Small intestine (tissue), 16 donors: ENCODE measurements at places on chromosomes 2 and 18. TPM values are rescaled to one million over a fixed set of nuclear protein-coding genes. Genes with fewer than 3 reads are reported as not detected.
A peak's percentile ranks its signal among the peaks of the same experiment; 100 is the strongest.

DNA sequence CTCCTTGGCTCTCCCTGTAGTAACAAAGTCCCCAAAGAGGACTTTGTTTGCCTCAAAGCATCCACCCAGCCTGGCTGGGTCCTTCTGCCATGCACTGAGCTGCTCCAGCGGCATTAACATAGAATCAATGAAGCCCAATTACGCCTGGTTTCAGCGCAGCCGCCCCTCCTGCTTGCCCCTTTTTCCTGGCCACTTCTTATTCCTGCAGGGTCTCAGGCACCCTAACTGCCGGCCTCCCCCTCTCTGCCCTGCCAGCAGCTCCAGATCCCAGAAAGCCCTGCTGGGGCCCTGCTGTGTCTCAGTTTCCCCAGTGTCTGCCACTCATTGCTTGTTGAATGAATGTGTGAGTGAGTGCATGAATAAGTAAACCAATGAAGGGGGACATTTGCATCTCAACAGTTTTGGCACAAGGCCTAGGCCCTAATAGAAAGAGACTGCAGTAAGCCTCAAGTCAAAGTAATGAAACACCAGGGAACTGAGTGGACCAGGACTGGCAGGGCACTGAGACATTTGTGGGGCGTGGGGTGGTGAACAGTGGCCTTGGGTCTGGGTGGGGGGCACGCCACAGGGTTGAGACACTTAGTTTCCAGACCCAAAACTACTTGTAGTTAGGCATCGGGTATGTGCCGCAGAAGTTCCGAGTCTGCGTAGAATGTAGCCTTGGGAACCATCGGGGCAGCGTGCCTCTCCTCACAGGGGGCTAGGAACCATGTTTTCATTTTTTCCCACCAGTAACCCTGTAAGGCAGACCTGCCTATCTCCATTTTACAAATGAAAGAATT lies 60.6 kb downstream of the SMAD7 start:
- DNase-seq: no peak

DNA sequence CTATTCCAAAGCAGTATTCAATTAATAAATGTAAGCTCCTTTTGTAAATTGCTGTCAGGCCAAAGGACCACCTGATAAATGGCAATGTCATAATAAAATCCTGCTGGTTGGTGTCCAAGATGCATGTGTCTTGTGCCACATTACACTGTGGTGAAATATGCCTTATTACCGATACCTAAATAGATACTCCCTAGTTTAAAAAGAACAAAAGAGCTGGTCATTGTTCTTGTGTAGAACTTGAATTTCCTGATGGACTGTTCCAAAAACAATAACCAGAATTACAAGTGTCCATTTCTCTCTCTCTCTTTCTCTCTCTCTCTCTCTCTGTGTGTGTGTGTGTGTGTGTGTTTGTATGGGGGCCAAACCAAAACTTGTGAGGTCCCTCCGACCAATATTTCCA lies 13.8 kb upstream of the LPIN1 start:
- DNase-seq: no peak

GRCh38 chr2:206611736-206612135 lies 30.6 kb upstream of the FAM237A start:
- no peak for DNase-seq

- no peak for DNase-seq
Observed at GRCh38 chr2:238816291-238816690, 31.6 kb upstream of the TWIST2 start.

DNA sequence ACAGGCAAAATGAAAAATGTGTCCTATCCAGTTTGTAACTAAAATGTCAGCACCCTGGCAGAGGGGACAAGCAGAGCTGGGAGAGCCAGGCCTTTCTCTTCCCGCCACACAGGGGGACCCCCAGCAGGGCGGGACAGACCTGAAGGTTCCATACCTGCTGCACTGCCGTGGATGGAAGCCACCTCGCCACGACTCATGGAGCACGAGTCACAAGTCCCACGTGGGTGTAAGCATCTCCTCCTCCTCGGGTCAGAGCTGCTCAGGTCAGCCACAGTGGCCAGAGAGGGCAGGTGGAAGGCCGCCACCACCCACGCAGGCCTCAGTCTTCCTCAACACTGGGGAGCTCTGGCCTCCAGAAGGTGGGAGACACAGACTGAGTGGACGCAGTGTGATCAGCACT lies 21.0 kb downstream of the C1QL2 start:
- DNase-seq: no peak

DNA sequence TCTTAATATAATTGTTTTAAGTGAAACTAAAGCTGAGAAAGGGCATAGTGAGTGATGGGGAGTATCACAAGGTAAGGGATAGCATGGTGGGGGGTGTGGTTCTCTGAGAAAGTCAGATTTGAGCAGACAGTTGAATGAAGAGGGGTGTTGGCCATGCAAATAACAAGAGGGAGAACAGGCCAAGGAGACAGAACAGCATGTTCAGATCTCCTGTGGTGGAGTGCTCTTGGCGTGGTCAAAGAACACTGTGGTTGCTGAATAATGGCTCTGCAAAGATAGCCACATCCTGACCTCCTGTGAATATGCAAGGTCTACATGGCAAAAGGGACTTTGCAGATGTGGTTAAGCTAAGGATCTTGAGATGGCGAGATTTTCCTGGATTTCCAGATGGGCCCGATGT lies 389.2 kb downstream of the TMEM182 start:
- DNase-seq: no peak

DNA sequence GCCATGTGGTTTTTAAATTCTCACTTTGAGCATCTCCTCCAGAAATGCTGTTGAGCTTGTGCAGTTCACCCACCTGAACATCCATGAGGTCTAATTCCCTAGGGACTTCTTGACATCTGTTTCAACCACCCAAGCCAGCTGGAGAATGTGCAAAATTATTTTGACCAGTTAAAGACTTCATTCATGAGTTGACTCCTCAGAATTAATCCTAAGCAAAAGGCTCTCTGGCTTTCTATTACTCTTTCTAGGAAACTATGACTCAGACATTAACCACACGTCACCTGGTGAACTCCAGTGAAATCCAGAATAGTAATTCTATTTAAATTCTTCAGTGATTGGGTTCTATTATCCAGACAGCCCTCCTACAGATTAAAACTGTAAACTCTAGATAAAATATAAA lies 247.5 kb downstream of the NBAS start:
- DNase-seq: no peak

DNA sequence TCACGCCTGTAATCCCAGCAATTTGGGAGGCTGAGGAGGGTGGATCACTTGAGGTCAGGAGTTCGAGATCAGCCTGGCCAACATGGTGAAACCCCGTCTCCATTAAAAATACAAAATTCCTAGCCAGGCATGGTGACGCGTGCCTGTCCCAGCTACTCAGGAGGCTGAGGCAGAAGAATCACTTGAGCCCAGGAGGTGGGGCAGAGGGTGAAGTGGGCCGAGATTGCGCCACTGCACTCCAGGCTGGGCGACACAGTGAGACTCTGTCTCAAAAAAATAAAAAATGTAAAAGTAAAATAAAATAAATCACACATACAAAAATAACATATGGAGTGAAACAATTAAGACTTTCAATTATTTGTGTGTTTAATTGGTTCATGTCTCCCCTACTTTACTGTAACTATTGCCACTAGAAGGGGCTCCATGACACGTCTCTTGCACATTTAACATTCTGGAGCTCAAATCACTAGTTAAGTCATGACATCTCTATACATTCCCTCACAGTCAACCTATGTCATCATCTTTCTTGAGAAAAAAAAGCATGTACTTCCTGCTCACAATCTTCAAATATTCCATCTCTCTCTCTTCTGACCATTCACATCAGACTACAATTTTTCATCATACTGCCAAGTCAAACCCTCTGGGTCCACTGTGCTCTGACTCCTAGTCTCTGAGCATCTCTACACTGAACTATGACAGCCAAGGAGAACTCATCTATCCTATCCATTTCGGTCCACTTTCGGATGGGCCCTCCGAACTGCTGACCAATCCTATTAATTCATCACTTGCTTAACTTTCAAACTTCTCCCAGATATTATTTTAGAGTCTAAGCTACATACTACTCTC lies 6.7 kb downstream of the GFPT1 start:
- no peak for DNase-seq

DNA sequence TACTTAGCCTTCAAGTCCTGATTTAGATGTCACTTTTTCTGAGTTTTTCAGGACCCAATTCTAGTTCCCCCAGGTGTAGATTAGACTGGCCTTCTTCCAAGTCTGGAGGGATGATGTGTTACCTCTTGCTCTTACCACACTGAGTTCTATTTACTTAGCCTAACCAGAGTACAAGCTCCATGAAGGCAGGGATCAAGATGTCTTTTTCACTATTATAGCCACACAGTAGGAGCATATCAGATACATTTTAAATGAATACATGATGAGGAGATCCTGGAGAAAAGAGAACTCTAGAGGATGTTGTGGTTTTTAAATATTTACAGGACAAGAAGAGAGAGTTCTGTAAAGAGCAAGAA lies 30.3 kb downstream of the TMEM87B start:
- no peak for DNase-seq

GRCh38 chr2:62794791-62795190 lies 89.3 kb downstream of the EHBP1 start:
- DNase-seq: peak; percentile 42

GRCh38 chr2:200320344-200320743 lies 13.9 kb downstream of the SPATS2L start:
- peak; percentile 40 for DNase-seq

GRCh38 chr2:179233626-179234430 lies 30.8 kb downstream of the SESTD1 start:
- no peak for DNase-seq

DNA sequence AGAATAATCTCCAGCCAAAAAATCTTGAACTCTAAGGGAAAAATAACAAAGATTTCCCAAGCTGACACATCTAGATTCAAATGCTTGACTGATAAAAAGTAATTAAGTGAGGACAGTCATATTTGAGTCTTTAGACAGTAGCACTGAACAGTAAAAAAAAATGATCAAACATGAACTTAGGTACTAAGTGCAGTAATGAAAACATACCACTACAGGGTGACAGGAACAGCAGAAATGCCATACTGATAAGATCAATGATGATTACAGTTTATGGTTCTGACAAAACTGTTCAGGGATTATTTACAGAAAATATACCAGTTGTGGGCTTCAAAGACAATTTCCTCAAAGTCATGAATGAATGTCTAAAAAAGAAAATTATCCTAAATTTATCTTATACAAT lies 80.3 kb downstream of the OSBPL1A start:
- peak; percentile 12 for DNase-seq

GRCh38 chr2:17538844-17539554 lies 1.5 kb upstream of the VSNL1 start:
- no peak for DNase-seq

- no peak for DNase-seq
Observed at GRCh38 chr18:9914334-9914583, 443 bp downstream of the VAPA start.

GRCh38 chr2:118865106-118865505 lies 17.7 kb upstream of the EN1 start:
- peak; percentile 40 for DNase-seq

GRCh38 chr2:3024401-3024935 lies 353.1 kb downstream of the EIPR1 start:
- no peak for DNase-seq

- no peak for DNase-seq
Observed at GRCh38 chr2:218033208-218033589, 30.4 kb upstream of the TNS1 start.

- no peak for DNase-seq
Observed at GRCh38 chr2:234968631-234969305, 17.0 kb downstream of the SH3BP4 start.

DNA sequence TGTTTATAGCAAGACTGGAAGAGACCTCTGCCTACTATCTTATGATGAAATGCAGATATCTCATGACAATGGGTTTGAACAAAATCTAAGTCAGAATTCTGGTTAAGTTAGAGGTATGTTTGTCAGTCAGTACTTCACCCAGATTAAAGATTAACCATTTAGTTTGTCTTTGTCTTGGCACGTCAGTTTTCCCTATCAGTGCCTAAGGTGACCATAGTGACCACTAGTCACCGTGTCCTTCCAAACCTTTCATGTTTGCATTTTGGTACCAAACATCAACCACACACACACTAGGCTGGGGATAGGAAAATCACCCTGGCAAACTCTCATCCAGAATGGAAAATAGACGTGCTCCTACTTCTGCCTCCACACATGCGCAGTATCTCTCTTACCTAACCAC lies 248.9 kb downstream of the PIEZO2 start:
- no peak for DNase-seq

- DNase-seq: no peak
Observed at GRCh38 chr2:12071318-12071717, 324.9 kb downstream of the LPIN1 start.

DNA sequence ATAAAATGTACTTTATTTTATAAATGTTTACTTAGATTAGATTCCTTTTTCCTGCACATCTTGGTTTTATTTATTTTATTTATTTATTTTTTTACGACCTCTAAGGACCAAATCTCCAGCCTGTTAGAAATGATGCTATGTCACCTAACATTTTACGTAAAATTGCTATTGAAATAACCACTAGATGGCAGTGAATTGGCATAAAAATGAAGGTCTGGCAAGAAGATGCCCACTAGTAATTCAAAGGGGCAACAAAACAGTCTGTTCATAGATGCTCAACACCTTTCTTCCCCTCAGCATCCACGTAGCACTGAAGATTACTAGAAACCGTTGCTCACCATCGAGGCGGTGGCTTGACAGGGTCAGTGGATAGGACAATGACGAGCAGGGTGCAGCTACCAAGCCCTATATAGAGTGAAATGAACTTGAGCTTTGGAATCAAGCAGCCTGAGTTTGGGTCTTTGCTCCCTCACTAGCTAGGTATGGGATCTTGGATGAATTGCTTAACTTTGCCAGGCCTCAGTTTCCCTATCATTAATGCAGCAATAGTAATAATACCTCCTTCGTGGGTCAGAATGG lies 128.7 kb upstream of the L3MBTL4 start:
- peak; percentile 13 for DNase-seq

GRCh38 chr2:230660294-230661060 lies 52.2 kb upstream of the CAB39 start:
- no peak for DNase-seq

GRCh38 chr2:99386011-99386410 lies 48.8 kb downstream of the EIF5B start:
- no peak for DNase-seq

GRCh38 chr2:241149675-241149924 lies 328 bp upstream of the PASK start:
- no peak for DNase-seq

- no peak for DNase-seq
Observed at GRCh38 chr2:99420751-99421299, 69.0 kb downstream of the REV1 start.

- DNase-seq: no peak
Observed at GRCh38 chr2:25897506-25897905, 19.2 kb upstream of the ASXL2 start.

- DNase-seq: no peak
Observed at GRCh38 chr2:84792856-84793522, 87.9 kb downstream of the TRABD2A start.

The HAAO gene
- 27.6 TPM for polyA plus RNA-seq

The MALL gene
- 153 TPM for polyA plus RNA-seq

The NCK2 gene
- 124 TPM for polyA plus RNA-seq

The ZNF521 gene
- 5.5 TPM for polyA plus RNA-seq

The IL36A gene
- not detected for polyA plus RNA-seq

The BUB1 gene
- 0.45 TPM for polyA plus RNA-seq

The CASP10 gene
- 11.6 TPM for polyA plus RNA-seq

The RAB6C gene
- 0.09 TPM for polyA plus RNA-seq
